Cardiac muscle cell (in vitro differentiated cells and primary cell): ENCODE measurements at places on chromosomes 6 and 20.
A peak's percentile ranks its signal among the peaks of the same experiment; 100 is the strongest.

DNA sequence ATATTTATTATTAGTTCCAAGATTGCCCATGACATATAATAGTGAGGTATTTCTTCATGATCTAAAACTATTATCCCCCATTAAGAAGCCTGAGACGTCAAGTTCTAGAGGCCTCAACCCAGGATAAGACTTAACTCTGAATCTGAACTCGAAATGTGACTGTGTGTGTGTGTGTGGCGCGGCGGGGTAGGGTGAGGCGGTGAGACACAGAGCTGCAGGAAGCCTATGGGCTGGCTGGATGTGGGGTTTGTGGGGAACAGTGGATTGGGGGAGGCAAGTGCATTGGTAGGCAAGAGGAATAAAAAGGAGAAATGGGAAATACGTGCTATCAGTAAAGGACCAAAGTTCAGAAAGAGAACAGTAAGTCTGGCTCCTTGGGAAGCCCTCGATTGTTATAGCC lies 66.5 kb upstream of the RNF146 start:
- no peaks in the 10 kb centered on the region for H3K27me3 ChIP-seq
- no peak overlapping the region for H3K4me3 ChIP-seq
- H3K27ac ChIP-seq: peak overlapping the region; percentile 11

GRCh38 chr6:44800784-44801592 lies 413.5 kb downstream of the CDC5L start:
- H3K36me3 ChIP-seq: no peaks in the 10 kb centered on the region
- peaks cover 10% of the 10 kb centered on the region for H3K4me1 ChIP-seq
- no peak overlapping the region for H3K27ac ChIP-seq
- H3K4me3 ChIP-seq: no peak overlapping the region

DNA sequence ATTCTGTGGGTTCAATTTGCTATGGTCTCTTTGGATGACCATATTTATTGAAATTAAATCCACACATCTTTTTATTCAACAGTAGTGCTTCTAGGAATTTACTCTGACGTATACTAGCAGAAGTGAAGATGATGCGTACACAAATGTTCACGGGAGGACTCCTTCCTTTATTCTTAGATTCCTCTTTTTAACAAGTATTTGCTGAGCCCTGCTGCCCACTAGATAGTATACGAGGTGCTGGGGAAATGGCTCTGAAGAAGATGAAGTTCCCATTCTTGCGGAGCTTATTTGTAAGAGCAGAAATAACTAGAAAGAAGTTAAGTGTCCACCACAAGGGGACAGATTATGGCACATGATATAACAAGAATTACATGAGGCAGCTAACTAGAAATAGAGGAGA lies 145.2 kb downstream of the DOK5 start:
- H3K27ac ChIP-seq: no peak overlapping the region
- H3K36me3 ChIP-seq: no peaks in the 10 kb centered on the region
- H3K4me3 ChIP-seq: no peak overlapping the region
- DNase-seq: no peak
- H3K27me3 ChIP-seq: no peaks in the 10 kb centered on the region

DNA sequence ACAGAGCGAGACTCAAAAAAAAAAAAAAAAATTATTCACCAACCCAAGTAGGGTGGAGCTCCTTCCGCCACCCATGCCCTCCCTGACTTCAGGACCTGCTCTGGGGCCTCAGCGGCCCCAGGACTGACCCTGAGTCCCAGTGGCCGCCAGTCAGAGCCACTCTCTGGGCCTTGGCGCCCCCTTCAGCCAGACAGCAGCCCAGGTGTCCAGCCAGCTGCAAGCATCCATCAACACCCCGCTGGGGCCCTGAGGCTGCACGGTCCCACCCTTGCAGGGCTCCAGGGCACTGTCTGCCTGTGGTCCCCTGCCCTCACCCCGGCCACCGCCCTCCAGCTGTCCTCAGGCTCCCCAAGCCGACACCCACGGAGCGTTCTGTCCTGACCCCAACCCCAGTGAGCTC lies 11.4 kb upstream of the KCNQ2 start:
- H3K27me3 ChIP-seq: no peaks in the 10 kb centered on the region
- no peak overlapping the region for H3K27ac ChIP-seq
- peaks cover under 1% of the 10 kb centered on the region for H3K36me3 ChIP-seq
- H3K4me3 ChIP-seq: no peak overlapping the region
- DNase-seq: no peak

DNA sequence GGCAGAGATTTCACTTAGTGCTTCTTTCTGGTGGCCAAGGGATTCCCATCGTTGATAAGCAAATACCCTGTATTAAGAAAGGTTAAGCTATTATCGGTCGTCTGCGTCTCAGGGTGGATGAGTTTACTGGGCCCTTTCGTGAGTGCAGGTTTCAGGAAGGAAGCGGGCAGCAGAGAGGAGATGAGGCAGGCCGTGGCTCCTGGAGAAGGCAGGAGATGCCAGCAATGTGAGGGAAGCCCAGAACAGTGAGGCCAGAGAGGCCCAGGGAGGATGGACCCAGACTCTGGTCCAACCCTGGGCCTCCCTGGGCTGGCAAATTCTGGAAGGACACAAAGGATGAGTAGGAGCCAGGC lies 11.2 kb downstream of the TFEB start:
- H3K4me3 ChIP-seq: no peak overlapping the region
- H3K4me1 ChIP-seq: peaks cover 35% of the 10 kb centered on the region
- H3K27me3 ChIP-seq: no peaks in the 10 kb centered on the region
